ENCODE measurements at places on chromosomes 1 and 21. TPM values are rescaled to one million over a fixed set of nuclear protein-coding genes. Genes with fewer than 3 reads are reported as not detected.

- DNase-seq, result peak; percentile 9
Observed at GRCh38 chr1:118396829-118397495, 211.9 kb upstream of the SPAG17 start.

The RXFP4 gene
- polyA plus RNA-seq, result 0.36 TPM

The AMIGO1 gene
- 14.8 TPM for polyA plus RNA-seq

The SUSD4 gene
- polyA plus RNA-seq, result 2.0 TPM

The FOXD3 gene
- polyA plus RNA-seq, result 10.6 TPM

DNA sequence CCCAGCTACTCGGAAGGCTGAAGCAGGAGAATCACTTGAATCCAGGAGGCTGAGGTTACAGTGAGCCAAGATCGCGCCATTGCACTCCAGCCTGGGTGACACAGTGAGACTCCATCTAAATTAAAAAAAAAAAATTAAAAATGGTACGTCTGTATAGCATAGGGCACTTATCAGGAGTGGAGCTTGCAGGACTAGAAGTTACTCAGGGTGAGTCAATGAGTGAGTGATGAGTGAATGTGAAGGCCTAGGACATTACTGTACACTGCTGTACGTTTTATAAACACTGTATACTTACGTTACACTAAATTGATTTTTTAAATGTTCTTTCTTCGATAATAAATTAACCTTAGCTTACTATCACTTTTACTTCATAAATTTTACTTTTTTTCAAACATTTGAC lies 183.6 kb downstream of the NR5A2 start:
- no peak for DNase-seq

DNA sequence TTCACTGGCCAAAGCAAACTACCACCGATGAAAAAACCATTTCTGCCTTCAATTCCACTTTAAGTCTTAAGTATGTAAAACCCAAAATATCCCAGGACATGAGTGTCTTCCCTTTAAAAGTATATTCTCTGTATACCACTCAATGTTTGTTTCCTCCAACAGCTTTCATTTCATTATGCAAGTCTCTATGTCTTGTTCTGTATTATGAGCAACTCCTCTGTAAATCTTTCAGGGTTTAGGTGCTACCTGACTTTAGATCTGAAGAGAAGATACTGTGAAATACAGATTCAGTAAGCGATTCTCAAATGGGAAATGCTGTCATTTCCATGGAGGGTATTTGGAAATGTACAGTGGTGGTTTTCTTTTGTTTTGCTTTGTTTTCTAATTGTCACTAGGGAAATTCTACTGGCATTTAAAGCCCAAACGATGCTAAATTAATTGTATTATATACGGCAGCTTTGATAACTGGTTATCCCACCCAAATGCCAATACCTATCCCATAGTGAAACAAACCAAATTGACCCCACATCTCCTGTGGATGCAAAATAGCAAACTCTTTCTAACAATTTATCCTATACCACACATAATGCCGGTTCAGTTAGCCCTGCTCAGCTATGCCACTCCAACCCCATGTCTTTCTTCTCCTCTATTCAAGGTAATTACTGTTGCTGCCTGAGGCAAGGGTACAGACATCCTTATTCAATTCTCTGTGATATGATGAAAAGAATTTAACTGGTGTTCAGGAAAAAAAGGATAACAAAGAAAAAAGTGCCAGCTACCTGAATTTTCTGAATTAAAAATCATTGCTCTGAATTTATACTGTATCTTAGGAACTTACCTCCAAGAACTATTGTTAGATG lies 182.8 kb downstream of the EIF4G3 start:
- DNase-seq, result no peak

DNA sequence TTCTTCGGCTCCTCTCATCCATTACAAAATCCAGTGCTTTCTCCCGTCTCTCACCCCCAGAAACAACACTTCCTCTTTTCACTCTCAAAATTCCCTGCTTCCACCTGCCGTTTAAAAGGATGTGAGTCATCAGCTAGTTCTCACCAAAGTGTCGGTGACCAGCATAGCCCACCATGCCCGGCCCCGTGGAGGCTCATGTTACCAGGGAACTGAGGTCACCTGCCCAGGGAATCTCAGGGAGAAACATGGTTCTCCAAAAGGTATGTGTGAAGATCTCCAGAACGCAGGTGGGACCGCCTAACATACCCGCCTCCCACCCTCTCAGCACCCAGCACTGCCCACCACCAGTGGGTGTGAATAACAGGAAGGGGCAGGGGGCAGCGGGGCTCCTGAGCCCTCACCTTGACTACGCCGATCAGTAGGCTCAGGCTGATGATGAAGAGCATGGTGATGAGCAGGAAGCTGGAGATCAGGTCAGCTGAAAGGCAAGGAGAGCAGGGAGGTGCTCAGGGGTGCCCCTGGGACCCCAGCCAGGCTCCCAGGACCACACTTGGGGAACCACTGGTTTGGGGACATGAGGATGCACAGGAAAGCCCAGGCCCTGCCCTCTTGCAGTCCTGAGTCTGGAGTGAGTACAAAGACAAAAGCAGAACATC lies 16.2 kb downstream of the LAPTM5 start:
- no peak for DNase-seq

DNA sequence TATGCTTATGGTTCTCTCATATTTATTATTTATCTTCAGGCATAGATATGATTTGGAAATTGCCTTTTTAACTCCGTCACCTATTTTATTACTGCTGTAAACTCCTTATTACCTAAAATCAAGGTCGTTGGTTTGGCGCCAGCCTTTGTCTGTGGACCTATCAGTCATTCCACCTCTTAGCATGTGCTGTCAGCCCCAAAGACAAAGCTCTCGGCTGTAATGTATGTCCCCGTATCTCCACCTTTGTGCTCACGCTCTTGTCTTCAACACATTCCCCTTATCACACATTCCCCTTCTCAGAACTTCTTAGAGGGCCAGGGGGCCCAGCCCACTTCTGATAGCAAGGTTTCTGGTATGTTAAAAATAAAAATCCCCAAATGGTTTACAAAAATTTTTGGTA lies 342.2 kb downstream of the RYR2 start:
- DNase-seq, result no peak

The NLRP3 gene
- polyA plus RNA-seq, result 1.8 TPM

- no peak for DNase-seq
Observed at GRCh38 chr1:197526736-197527371, 248.4 kb downstream of the DENND1B start.

GRCh38 chr1:41572224-41572623 lies 87.7 kb upstream of the EDN2 start:
- no peak for DNase-seq

DNA sequence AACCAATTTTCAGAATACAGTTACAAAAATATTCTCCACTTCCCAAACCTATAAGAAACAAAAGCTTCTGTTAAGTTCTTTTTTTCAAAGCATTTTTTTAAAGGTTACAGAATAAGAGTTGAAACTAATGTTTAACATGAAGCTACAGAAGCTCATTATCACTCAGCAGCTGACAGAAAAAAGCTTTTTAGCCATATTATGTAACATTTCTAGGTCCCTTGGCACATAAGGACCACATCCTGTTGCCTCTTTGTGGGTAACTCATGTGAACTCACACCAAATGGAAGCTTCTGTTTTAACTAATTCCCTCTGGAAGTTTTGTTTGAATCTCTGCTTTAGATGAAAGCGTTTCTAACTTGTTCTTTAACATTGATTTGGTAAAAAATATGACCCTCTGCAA lies 242.5 kb upstream of the TMPRSS15 start:
- no peak for DNase-seq

DNA sequence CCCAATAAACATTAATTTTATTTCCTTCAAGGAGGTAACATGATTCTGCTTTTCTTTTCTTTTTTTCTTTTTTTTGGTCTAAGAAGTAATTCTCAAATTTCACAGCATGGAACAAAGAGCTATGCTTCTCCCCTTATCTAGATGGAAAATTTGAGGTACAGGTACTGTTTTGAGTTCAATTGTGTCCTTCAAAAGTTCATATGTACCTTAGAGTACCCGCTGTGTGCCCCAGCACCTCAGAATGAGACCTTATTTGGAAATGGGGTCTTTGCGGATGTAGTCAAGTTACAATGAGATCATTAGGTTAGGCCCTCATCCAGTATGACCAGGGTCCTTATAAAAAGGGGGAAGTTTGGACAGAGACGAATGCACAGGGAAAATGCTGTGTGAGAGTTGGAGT lies 22.0 kb downstream of the ELAPOR1 start:
- no peak for DNase-seq

- no peak for DNase-seq
Observed at GRCh38 chr1:214289574-214290272, 8.8 kb downstream of the SMYD2 start.

The ZNF593OS gene
- polyA plus RNA-seq, result 2.3 TPM

The LMOD1 gene
- polyA plus RNA-seq, result 46.6 TPM

The CD5L gene
- not detected for polyA plus RNA-seq

GRCh38 chr1:193457676-193458075 lies 271.3 kb upstream of the B3GALT2 start:
- DNase-seq, result no peak

GRCh38 chr1:248824301-248824700 lies 1.4 kb downstream of the SH3BP5L start:
- DNase-seq, result no peak

- no peak for DNase-seq
Observed at GRCh38 chr1:2974701-2975301, 46.5 kb upstream of the ACTRT2 start.

DNA sequence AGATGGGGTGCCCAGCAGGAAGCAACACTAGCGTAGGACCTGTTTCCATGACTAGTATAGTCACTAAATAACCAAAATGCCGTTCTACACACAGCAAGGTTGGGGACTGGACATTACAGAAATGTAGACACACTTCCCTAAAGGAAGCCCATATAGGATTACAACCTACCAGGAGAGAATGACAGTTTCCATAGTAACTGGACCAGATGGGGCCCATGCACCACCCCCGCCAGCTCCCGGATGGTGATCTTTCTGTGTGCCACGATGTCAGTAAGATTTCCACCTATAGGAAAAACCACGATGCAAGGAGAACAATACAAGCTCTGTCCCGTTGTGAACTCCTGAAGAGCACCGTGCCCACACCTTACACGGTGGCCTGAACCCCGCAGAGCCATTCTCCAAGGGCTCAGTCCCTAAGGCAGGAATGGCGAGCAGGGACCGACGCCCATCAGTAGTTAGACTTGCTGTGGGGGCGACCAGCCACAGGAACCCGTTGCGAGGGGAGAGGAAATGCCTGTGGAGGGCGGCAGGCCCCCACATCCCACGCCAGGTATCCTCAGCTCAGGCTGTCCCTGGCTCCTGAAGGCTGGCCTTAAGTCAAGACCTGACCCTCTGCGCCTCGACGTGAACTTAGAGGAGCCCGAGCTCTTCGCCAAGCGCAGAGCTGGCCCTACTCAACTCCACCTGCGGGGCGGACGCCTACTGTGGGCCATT lies 13.6 kb upstream of the CEP85 start:
- no peak for DNase-seq

The CYYR1 gene
- 16.7 TPM for polyA plus RNA-seq

DNA sequence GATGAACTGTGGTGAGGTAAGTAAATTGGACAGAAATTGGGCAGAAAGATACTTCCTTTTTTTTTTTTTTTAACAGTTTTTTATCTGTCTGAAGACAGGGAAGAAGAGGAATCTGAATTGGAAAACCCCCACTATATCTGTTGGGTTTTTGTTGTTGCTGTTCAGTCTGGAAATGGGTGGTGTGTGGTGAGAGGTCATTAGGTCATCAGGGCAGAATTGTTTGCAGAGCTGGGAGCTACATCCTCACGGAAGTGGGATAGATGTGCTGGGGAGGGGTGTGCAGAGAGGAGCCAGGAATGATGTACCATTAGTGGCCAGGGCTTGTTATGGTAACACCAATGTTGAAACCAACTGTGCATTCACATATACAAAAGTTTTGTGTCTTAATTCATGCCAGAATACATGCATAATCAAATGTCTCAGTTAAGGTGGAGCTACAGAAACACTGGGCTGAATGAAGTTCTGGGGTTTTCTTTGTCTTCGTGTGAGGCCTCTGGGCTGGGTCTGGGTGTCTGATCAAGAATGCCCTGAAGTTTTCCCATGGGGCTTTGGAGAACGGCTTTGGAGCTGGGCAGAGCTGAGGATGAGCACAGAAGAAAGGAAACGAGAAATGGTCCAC lies 12.4 kb downstream of the USP25 start:
- DNase-seq, result no peak

The TMEM51 gene
- polyA plus RNA-seq, result 11.4 TPM

DNA sequence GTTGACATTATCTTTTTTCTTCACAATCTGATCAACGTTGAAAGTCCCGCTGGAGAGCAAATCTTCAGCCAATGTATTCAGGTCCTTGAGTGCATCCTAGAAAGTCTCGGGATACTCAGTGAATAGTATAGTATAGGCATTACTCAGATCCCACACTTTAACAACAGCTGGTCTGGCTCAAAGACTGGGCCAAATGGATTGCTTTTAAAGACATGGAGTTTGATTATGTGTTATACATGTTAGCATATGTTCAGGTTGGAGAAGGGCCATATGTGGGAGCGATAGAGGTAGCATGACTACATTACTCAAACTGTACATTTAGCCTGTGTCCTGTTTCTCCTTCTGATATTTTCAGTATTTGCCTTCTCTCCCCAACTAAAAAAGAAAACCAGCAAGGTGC lies 33.1 kb downstream of the OR10Z1 start:
- no peak for DNase-seq

The PTPRU gene
- polyA plus RNA-seq, result 25.4 TPM

The EVA1B gene
- polyA plus RNA-seq, result 34.8 TPM

The MSH4 gene
- polyA plus RNA-seq, result 0.67 TPM

DNA sequence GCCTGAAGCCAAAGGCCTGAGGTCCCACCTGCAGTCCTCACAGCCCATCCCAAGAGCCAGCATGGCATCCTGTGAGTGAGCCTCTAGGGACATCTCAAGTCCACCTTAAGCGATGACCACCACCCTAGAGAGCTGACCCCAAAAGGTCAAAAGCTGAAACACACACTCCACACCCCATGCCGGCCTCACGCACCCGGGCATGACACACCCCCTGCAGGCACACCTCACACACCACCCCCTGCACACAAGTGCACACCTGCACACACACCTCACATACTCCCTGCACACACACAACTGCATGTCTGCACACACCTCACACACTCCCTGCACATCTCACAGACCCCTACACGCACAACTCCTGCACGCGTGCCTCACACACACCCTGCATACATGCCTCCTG lies 118.7 kb downstream of the NPHP4 start:
- no peak for DNase-seq

DNA sequence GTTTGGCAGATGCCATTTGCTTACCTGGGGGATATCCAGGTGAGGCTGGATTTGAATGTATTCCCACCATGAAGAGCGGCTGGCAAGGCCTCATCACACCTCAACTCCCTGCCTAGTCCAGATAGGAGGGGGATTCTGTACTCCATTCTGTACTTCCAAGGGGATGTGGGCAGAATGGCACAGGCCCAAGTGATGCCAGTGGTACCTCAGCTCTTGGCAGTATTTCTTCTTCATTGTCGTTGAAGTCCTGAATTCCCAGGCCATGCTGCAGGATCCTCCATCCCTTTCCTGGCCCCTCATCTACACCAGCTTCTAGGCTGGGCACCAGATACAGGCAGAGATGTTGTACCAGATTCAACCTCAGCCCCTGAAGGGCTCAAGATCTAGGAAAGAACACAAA lies 47.9 kb downstream of the KLHDC7A start:
- no peak for DNase-seq
